ENCODE measurements at places on chromosomes 13 and 19. TPM values are rescaled to one million over a fixed set of nuclear protein-coding genes. Genes with fewer than 3 reads are reported as not detected.

- no peaks in the 10 kb centered on the region for H3K4me1 ChIP-seq
- DNase-seq, result no peak
- H3K4me3 ChIP-seq, result no peak overlapping the region
Observed at GRCh38 chr19:5487222-5487621, 32.0 kb downstream of the ZNRF4 start.

DNA sequence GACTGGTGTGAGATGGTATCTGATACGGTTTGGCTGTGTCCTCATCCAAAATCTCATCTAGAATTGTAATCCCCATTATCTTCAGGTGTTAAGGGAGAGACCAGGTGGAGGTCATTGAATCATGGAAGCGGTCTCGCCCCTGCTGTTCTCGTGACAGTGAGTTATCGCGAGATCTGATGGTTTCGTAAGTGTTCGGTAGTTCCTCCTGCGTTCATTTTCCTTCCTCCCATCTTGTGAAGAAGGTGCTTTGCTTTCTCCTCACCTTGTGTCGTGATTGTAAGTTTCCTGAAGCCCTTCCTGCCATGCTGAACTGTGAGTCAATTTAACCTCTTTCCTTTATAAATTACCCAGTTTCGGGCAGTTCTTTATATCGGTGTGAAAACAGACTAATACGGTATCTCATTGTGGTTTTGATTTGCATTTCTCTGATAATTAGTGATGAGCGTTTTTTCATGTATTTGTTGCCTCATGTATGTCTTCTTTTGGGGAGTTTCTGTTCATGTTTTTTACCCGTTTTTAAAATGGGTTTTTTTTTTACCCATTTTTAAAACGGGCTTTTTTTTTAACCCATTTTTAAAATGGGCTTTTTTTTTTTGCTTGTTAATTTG is 102.8 kb upstream of the SLC10A2 start:
- DNase-seq, result no peak
- H3K27me3 ChIP-seq, result no peaks in the 10 kb centered on the region
- no peaks in the 10 kb centered on the region for H3K36me3 ChIP-seq

DNA sequence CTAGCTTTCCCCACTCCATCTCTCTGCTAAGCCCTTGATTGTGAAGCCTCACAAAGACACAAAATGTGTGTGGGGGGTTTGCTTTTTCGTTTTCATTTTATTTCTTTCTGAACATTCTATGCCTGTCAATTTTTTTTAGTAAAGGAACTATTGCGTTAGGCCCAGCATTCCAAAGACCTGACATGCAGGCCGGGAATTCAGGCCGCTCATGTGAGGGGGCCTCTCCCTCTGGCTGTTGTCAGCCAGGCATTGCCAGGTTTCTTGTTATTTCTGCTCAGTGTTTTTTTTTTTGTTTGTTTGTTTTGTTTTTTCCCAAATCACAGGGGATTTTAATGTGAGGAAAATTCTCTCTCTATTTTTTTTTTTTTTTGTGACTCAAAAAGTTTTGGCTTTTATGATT is 10.3 kb upstream of the MEDAG start:
- no peaks in the 10 kb centered on the region for H3K27me3 ChIP-seq
- peaks cover 2% of the 10 kb centered on the region for H3K4me1 ChIP-seq
- peak; percentile 55 for DNase-seq
- no peaks in the 10 kb centered on the region for H3K36me3 ChIP-seq
- H3K4me3 ChIP-seq, result no peak overlapping the region
- H3K27ac ChIP-seq, result no peak overlapping the region

- peaks cover 3% of the 10 kb centered on the region for H3K4me1 ChIP-seq
- no peaks in the 10 kb centered on the region for H3K36me3 ChIP-seq
- peak; percentile 79 for DNase-seq
- H3K27ac ChIP-seq, result no peak within 1 kb of the TSS
- H3K27me3 ChIP-seq, result no peaks in the 10 kb centered on the region
Observed at GRCh38 chr19:33193865-33194362, at the start of gene LRP3. Gene LRP3, plus strand, starts transcription at chr19:33194330. Its CDS starts 456 bp downstream, at chr19:33194786.

DNA sequence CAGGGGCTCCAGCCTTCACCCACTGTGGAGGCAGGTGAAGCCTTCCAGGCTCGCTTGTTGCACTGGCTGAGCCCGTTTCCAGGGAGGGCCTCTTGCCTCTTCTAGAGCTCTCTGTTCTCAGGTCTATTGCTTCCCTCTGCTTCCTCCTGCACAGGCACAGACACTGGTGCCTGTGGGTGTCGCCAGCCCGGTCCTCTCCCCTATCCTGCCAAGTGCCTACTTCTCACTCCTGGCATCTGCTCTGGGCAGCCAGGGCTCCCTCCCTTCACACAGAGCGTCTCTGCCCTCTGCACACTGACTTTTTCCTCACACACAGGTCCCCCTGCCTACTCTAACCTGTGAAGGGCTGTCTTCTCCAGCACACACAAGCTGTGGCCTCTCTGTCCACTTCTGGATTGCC is 60.3 kb downstream of the SLC7A9 start:
- no peaks in the 10 kb centered on the region for H3K27me3 ChIP-seq
- no peaks in the 10 kb centered on the region for H3K4me1 ChIP-seq
- H3K4me3 ChIP-seq, result no peak overlapping the region
- H3K27ac ChIP-seq, result no peak overlapping the region

DNA sequence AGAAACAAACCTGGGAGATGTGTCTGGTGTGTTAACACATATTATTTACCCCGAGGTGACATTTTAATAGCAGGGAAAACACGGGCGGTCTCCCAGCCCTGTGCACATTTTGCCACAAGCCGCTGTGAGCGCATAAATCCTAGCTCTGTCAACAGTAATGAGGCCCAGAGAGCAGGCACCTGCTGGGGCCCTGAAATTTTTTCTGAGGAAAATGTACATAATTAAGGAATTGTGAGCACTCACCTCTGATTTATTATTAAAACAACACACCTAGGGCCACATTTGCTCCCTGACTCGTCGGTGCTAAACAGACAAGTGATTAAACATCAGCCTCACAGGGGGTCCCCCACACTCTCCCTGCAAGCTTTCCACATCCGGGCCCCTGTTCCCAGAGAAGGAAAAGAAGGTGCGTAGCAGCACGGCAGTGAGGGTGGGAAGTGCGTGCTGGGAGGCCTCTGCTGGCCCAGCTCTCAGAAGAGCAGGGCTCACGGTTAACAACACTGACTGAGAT is 616.3 kb downstream of the UQCRFS1 start:
- no peak overlapping the region for H3K4me3 ChIP-seq
- DNase-seq, result peak; percentile 91
- H3K27ac ChIP-seq, result no peak overlapping the region
- no peaks in the 10 kb centered on the region for H3K4me1 ChIP-seq
- H3K27me3 ChIP-seq, result no peaks in the 10 kb centered on the region
- H3K36me3 ChIP-seq, result no peaks in the 10 kb centered on the region

GRCh38 chr19:32977280-32977679 is 5.2 kb downstream of the FAAP24 start:
- H3K27ac ChIP-seq, result no peak overlapping the region
- no peak overlapping the region for H3K4me3 ChIP-seq
- no peak for DNase-seq
- peaks cover 3% of the 10 kb centered on the region for H3K36me3 ChIP-seq
- no peaks in the 10 kb centered on the region for H3K4me1 ChIP-seq

GRCh38 chr13:77740931-77741596 is 43.6 kb downstream of the SLAIN1 start:
- H3K4me1 ChIP-seq, result no peaks in the 10 kb centered on the region
- no peak overlapping the region for H3K4me3 ChIP-seq
- H3K27me3 ChIP-seq, result no peaks in the 10 kb centered on the region
- H3K27ac ChIP-seq, result no peak overlapping the region

DNA sequence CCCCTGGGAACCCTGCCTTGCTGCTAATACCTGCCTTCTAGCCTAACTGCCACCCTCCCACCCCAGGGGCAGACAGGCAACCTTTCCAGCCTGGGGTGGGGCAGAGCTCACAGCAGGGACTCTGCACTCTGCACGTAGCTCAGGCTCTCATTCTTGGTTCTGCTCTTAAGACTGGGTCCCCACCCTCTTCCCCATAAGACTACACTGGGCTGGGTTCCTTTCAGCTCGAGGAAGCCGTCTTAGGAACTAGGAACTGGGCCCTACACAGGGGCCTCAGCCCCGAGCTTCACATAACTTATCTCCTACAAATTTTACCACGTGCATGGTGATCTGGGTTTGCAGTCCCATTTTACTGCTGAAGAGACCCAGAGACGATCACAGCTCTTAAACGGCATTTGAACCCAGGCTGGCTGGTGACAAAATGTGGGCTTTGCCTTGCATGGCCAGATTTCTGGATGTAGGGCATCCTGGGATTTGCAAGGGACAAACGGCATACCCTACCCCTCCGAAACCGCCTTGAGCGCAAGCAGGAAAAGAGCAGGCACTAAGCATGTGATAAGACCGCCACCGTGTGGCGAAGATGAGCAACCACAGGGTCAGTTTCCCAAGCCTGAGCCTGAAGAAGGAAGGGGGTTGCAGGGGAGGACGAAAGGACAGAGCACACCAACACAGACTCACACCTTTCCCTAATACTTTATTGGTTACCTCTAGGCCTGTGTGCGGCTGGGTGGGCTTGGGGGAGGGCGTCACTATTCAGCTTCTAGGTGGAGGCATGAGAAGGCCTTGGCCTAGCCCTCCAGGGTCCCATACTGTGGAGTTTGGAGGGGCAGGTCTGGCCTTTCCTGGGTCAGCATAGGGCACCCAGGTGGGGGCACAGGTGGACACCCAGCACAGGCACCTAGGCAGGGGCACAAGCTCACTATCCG is 5.1 kb downstream of the JUNB start:
- H3K36me3 ChIP-seq, result no peaks in the 10 kb centered on the region
- peak overlapping the region; percentile 20 for H3K4me3 ChIP-seq
- H3K27me3 ChIP-seq, result no peaks in the 10 kb centered on the region
- peaks cover 18% of the 10 kb centered on the region for H3K4me1 ChIP-seq
- DNase-seq, result peak; percentile 93

DNA sequence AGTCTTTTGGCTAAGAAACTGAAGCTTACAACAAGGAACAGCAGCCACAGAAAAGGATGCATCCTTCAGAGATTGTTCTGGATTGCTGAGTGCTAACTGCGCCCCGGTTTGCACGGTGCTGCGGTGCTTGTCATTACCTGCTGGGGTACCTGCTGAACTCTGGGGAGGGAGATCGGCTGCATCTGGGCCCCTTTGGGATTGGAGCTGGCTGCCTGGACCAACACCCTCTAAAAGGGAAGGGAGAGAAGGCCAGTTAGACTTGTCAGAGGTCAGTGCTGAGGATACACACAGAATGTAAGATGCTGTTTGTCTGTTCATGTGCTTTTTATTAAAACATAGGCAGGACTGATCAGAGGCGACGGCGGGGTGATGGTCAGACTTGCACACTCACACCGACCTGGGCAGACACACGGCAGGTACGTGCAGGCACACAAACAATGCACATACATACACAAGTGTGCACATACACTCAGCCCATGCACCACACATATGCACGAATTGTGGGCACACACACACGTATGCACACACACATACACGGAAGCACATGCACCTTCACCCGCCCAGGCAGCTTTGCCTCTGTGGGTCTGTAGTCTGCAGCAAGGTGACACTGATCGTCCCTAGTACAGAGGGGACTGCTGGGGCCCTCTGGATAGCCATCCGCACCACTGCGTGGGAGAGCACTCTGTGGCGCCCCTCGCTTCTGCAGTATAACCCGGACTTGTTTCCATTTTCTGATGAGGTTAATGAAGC is 66.1 kb downstream of the RFX2 start:
- H3K4me3 ChIP-seq, result no peak overlapping the region
- H3K36me3 ChIP-seq, result no peaks in the 10 kb centered on the region
- no peak overlapping the region for H3K27ac ChIP-seq
- H3K27me3 ChIP-seq, result no peaks in the 10 kb centered on the region
- no peaks in the 10 kb centered on the region for H3K4me1 ChIP-seq

- no peak overlapping the region for H3K4me3 ChIP-seq
- no peaks in the 10 kb centered on the region for H3K27me3 ChIP-seq
- DNase-seq, result no peak
- no peak overlapping the region for H3K27ac ChIP-seq
- peaks cover 4% of the 10 kb centered on the region for H3K36me3 ChIP-seq
- peaks cover 8% of the 10 kb centered on the region for H3K4me1 ChIP-seq
Observed at GRCh38 chr13:100519626-100520025, 69.0 kb downstream of the GGACT start.

GRCh38 chr13:39224671-39225240 is 186.5 kb downstream of the NHLRC3 start:
- H3K36me3 ChIP-seq, result no peaks in the 10 kb centered on the region
- DNase-seq, result no peak
- H3K27ac ChIP-seq, result no peak overlapping the region
- no peaks in the 10 kb centered on the region for H3K4me1 ChIP-seq

DNA sequence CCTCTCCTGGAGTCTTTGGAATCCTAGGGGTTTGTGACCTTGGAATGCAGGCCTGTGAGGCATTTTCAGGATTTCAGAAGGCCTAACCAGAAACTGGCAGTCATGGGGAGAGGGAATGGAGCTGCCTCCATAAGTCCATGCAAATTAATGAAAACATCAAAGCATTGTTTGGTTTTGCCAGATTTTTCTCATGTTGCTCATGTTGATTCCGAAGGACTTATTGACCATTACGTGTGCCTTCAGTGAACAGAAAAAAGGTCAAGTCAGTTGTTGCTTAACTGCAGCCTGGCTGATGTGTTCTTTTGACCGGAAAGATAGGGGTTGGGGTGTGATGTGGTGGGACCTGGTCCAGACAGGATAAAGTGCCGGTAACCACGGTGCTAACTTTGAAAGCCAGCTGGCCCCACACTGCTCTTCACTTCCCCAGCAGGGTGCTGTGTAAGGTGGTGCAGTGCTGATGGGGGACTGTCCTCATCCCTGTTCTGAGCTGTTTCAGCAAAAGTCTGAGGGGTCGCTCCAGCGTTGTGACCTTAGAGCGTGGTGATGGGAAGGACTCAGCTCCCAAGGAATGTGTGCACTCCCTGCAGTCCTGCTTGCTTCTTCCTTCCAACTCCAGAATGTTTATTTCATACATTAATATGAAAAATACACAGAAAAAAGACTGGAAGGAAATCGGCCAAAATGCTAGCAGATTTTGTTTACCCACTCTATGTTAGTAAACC is 3.5 kb downstream of the RNF113B start:
- H3K27me3 ChIP-seq, result no peaks in the 10 kb centered on the region
- peaks cover 42% of the 10 kb centered on the region for H3K4me1 ChIP-seq
- no peak overlapping the region for H3K4me3 ChIP-seq
- DNase-seq, result no peak
- H3K36me3 ChIP-seq, result no peaks in the 10 kb centered on the region
- peak overlapping the region; percentile 97 for H3K27ac ChIP-seq

DNA sequence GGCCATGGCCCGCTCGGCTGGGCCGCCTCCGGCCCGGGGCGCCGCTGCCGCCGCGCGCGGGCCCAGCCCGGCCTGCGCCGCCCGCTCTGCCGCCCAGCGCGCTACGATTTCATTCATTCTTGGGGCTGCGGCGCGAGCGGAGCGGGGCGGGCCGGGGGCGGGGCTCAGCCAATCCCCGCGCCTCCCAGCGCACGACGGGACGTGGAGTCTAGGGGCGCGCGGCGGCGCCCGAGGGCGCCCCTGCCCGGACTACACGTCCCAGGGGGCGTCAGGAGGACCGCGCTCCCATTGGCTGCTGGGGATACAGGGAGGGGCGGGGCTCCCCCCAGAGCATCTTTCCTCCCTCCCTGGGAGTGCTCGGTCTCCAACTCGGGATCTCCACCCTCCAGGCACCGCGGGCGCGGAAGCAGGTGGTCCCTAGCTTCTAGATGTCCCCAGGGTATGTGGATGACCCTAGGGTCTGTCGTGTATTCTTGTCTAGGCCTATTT is 5.6 kb upstream of the DPF1 start:
- no peaks in the 10 kb centered on the region for H3K4me1 ChIP-seq
- no peak overlapping the region for H3K27ac ChIP-seq
- no peaks in the 10 kb centered on the region for H3K36me3 ChIP-seq
- no peaks in the 10 kb centered on the region for H3K27me3 ChIP-seq
- peak; percentile 90 for DNase-seq

Gene HIPK4
- 0.09 TPM for total RNA-seq

Gene ZNF549
- total RNA-seq, result 8.7 TPM

Gene ZNF841
- 28.5 TPM for total RNA-seq

Gene SPACA4
- not detected for total RNA-seq

Gene MUC16
- total RNA-seq, result 0.41 TPM

Gene PGLYRP2
- not detected for total RNA-seq

Gene ZNF556
- 0.76 TPM for total RNA-seq

Gene S1PR4
- 5.1 TPM for total RNA-seq

All from kidney (tissue), 22 donors.